ENCODE measurements at places on chromosomes 7 and 10. TPM values are rescaled to one million over a fixed set of nuclear protein-coding genes. Genes with fewer than 3 reads are reported as not detected.

MXI1 gene
- 8.6 TPM for total RNA-seq

RSPH10B gene
- total RNA-seq = not detected

MOGAT3 gene
- not detected for total RNA-seq

SLC26A4 gene
- total RNA-seq = 2.1 TPM

NPSR1 gene
- total RNA-seq = not detected

PSD gene
- 3.2 TPM for total RNA-seq

ST8SIA6 gene
- not detected for total RNA-seq

SORBS1 gene
- total RNA-seq = 0.92 TPM

MBL2 gene
- total RNA-seq = not detected

OGDH gene
- 92.8 TPM for total RNA-seq

GRCh38 chr10:132066186-132066585 is 440 bp downstream of the JAKMIP3 start:
- no peaks in the 10 kb centered on the region for H3K4me1 ChIP-seq
- no peaks in the 10 kb centered on the region for H3K36me3 ChIP-seq
- no peaks in the 10 kb centered on the region for H3K27me3 ChIP-seq
- no peak for DNase-seq

- no peak overlapping the region for H3K4me3 ChIP-seq
- no peak for DNase-seq
- no peaks in the 10 kb centered on the region for H3K36me3 ChIP-seq
- H3K27me3 ChIP-seq = no peaks in the 10 kb centered on the region
- no peaks in the 10 kb centered on the region for H3K4me1 ChIP-seq
Measured at GRCh38 chr10:5949009-5949759, 28.2 kb downstream of the IL15RA start.

GRCh38 chr7:101953248-101953819 is 135.9 kb downstream of the CUX1 start:
- no peaks in the 10 kb centered on the region for H3K27me3 ChIP-seq
- no peak for DNase-seq
- H3K36me3 ChIP-seq = no peaks in the 10 kb centered on the region
- no peak overlapping the region for H3K4me3 ChIP-seq

- H3K27me3 ChIP-seq = no peaks in the 10 kb centered on the region
- no peak overlapping the region for H3K4me3 ChIP-seq
- no peak overlapping the region for H3K27ac ChIP-seq
- H3K4me1 ChIP-seq = no peaks in the 10 kb centered on the region
- H3K36me3 ChIP-seq = no peaks in the 10 kb centered on the region
Measured at GRCh38 chr7:132141109-132141508, 435.2 kb downstream of the PLXNA4 start.

GRCh38 chr10:714214-714613 is 24.7 kb upstream of the DIP2C start:
- no peaks in the 10 kb centered on the region for H3K36me3 ChIP-seq
- H3K27ac ChIP-seq = no peak overlapping the region
- H3K4me3 ChIP-seq = no peak overlapping the region
- DNase-seq = no peak
- H3K4me1 ChIP-seq = no peaks in the 10 kb centered on the region

DNA sequence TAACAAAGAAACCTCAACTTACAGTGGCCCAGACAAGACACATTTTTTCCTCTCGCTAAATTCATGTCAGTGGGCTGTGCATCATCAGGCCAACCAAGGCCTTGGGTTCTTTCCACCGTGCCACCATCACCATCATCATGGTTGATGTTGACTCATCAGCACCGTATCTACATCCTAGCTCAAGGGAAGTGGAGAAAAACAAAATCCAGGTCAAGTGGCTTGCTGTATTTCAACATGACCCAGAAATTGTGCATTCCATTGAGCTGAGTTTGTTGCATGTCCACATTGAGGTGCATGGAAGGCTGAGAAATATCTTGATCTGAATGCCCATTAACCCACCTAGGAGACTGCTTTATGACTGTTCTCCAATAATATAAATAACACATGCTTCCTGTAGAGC is 312.4 kb upstream of the CDC14C start:
- no peaks in the 10 kb centered on the region for H3K27me3 ChIP-seq
- no peak overlapping the region for H3K4me3 ChIP-seq
- no peaks in the 10 kb centered on the region for H3K4me1 ChIP-seq
- no peaks in the 10 kb centered on the region for H3K36me3 ChIP-seq
- H3K27ac ChIP-seq = no peak overlapping the region

GRCh38 chr10:98125940-98126631 is 8.4 kb upstream of the R3HCC1L start:
- H3K27me3 ChIP-seq = no peaks in the 10 kb centered on the region
- no peak overlapping the region for H3K4me3 ChIP-seq
- no peak overlapping the region for H3K27ac ChIP-seq

GRCh38 chr7:92717993-92718716 is 118.2 kb downstream of the CDK6 start:
- H3K4me1 ChIP-seq = peaks cover 15% of the 10 kb centered on the region
- peak overlapping the region; percentile 46 for H3K4me3 ChIP-seq
- DNase-seq = peak; percentile 52
- no peak overlapping the region for H3K27ac ChIP-seq
- no peaks in the 10 kb centered on the region for H3K27me3 ChIP-seq

DNA sequence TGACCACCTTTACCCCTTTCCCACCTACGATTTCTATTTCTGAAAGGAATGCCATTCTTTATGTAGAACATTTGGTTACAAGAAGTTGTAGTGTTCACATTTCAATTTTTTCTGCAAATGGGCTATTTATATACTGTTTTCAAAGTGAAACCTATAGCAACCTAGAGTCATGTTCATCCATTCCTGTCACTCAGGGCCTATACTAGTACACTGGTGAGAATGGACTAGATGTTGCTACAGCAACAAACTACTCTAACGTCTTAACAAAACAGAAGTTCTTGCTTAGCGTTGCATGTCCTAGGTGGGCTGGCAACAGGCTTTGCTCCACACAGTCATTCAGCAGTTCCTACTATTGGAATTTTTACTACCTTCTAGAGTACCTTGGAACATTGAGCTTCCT is 16.3 kb downstream of the CASD1 start:
- H3K4me1 ChIP-seq = no peaks in the 10 kb centered on the region
- no peaks in the 10 kb centered on the region for H3K27me3 ChIP-seq
- DNase-seq = no peak
- H3K36me3 ChIP-seq = peaks cover 4% of the 10 kb centered on the region
- no peak overlapping the region for H3K4me3 ChIP-seq

DNA sequence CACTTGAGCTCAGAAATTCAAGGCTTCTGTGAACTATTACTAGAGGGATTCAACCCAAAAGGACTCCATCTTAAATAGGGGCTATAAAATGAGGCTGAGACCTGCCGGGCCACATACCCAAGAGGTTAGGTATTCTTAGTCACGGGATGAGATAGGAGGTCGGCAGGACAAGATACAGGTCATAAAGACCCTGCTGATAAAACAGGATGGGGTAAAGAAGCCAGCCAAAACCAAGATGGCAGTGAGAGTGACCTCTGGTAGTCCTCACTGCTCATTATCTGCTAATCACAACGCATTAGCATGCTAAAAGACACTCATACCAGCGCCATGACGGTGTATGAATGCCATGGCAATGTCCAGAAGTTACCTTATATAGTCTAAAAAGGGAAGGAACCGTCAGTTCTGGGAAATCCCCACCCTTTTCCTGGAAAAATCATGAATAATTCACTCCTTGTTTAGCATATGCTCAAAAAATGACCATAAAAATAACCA is 101.2 kb upstream of the TRIM24 start:
- no peaks in the 10 kb centered on the region for H3K36me3 ChIP-seq
- no peak overlapping the region for H3K4me3 ChIP-seq
- H3K4me1 ChIP-seq = no peaks in the 10 kb centered on the region
- H3K27me3 ChIP-seq = no peaks in the 10 kb centered on the region

DNA sequence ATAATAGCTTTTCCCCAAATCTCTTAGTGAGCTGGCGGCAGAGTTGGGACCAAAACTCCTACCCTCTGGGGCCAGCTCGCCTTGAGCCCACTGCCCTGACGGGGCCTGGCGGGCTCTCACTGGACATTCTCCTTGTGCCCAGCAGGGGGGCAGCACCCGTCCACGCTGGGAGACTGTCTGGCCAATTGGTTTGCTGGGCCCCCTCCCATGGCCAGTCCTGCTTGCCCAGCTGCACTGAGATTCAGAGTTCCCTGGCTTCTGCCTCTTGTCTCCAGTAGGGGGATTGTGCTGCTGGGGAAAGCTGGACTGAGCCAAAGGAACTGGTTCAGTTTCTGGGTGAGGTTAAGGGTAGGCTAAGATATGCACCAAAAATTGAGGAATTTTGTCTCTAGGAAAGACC is 59.8 kb downstream of the RAMP3 start:
- no peak overlapping the region for H3K27ac ChIP-seq
- no peak overlapping the region for H3K4me3 ChIP-seq
- H3K36me3 ChIP-seq = no peaks in the 10 kb centered on the region
- H3K4me1 ChIP-seq = no peaks in the 10 kb centered on the region
- H3K27me3 ChIP-seq = no peaks in the 10 kb centered on the region

DNA sequence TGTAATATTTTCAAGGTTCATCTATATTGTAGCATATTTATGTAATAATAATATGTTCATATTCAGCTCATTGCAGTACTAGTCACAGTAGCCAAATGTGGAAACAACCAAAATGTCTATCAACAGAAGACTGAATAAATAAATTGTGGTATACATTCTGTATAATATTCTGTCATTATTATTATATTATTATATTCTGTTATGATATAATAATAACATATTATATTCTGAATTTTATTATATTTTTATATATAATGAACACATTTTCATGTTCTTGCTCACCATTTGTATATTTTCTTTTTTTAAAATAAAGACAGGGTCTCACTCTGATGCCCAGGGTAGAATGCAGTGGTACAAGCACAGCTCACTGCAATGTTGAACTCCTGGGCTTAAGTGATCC is 91.2 kb upstream of the STARD3NL start:
- no peak for DNase-seq
- H3K27ac ChIP-seq = no peak overlapping the region
- no peaks in the 10 kb centered on the region for H3K36me3 ChIP-seq
- no peak overlapping the region for H3K4me3 ChIP-seq

GRCh38 chr10:98433881-98434732 is 12.6 kb downstream of the HPS1 start:
- H3K27me3 ChIP-seq = no peaks in the 10 kb centered on the region
- no peak for DNase-seq
- H3K4me1 ChIP-seq = no peaks in the 10 kb centered on the region
- H3K36me3 ChIP-seq = peaks cover 30% of the 10 kb centered on the region

- H3K27ac ChIP-seq = no peak overlapping the region
- no peaks in the 10 kb centered on the region for H3K36me3 ChIP-seq
- DNase-seq = no peak
- no peaks in the 10 kb centered on the region for H3K27me3 ChIP-seq
- H3K4me3 ChIP-seq = no peak overlapping the region
- H3K4me1 ChIP-seq = peaks cover 29% of the 10 kb centered on the region
Measured at GRCh38 chr10:89419548-89419947, 5.2 kb downstream of the IFIT5 start.

- H3K4me3 ChIP-seq = no peak overlapping the region
- no peaks in the 10 kb centered on the region for H3K27me3 ChIP-seq
- no peaks in the 10 kb centered on the region for H3K36me3 ChIP-seq
- no peak overlapping the region for H3K27ac ChIP-seq
- no peak for DNase-seq
Measured at GRCh38 chr7:154427533-154427932, 375.3 kb downstream of the DPP6 start.

GRCh38 chr10:126669168-126669567 is 1.3 kb downstream of the C10orf90 start:
- no peaks in the 10 kb centered on the region for H3K27me3 ChIP-seq
- H3K27ac ChIP-seq = no peak overlapping the region
- DNase-seq = no peak
- no peaks in the 10 kb centered on the region for H3K36me3 ChIP-seq
- H3K4me3 ChIP-seq = no peak overlapping the region

DNA sequence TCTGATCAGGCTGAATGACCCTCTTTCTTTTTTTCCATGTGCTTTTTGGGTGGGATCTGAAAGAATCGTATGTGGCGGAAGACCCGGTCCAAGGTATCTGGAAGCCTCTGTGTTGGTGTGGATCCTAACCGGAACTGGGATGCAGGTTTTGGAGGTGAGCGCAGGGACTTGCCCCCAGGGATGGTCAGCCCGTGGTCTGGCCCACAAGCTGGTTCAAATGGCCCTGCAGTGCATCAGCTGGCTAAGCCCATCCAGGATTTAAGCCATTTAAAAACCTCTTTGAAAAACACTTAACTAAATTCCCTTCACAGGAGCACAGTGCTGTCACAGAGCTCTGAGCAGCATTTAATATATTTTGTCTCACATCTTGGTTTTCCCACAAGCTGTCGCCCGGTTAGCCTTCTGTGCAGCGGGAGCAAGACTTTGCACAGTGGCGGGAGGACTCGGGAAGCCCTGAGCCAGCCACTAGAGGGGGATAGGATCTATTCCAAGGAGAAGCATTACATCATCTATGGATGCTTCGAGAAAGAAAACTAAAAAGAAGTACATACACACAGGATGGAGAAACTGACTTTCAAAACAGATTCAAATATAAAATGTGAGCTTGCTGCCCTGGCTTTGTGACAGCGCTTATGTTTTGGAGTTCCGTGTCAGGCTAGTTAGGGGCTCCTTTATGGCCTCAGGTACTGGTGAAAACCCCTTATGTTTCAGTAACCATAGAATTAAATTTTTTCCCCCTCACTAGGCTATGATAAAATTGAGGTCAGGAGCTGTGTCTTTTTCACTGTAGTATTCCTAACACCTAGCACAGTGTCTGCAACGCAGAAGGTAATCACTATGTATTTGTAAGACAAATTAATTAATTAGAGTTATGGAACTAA is 11.3 kb downstream of the CPA2 start:
- H3K36me3 ChIP-seq = no peaks in the 10 kb centered on the region
- no peaks in the 10 kb centered on the region for H3K27me3 ChIP-seq
- no peak overlapping the region for H3K27ac ChIP-seq
- DNase-seq = no peak
- no peaks in the 10 kb centered on the region for H3K4me1 ChIP-seq
- H3K4me3 ChIP-seq = no peak overlapping the region

DNA sequence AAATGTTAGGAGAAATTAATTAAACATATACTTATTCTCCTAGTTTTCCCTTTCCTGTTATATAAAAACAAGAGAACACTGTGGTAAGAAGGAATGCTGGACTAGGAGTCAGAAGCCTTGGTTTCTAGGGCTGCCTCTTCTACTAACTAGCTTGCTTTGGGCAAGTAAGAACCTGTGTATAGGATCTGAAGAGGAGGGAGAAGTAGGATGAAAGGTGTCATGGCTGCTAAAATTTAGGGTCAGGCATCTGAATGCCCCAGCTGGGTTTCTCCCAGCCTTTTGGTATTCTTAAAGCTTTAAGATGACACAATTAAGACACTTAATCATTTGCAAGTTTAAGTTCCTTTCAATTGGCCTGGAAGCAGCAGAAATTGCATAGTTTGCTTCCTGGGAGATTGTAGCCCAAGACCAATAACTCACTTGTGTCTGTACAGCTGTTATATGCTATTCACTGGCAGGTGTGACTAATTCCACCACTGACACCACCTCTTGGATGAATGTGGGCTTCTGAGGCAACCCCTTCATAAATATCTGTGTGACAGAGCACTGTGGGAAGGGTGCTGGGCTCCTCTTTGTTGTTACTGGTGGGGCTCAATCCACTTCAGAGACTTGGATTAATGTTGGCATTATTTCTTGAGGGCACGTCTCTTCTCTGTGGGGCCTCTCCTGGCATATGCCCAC is 137.2 kb downstream of the LRMDA start:
- H3K27me3 ChIP-seq = no peaks in the 10 kb centered on the region
- no peak overlapping the region for H3K27ac ChIP-seq
- no peaks in the 10 kb centered on the region for H3K36me3 ChIP-seq
- H3K4me3 ChIP-seq = no peak overlapping the region
- no peaks in the 10 kb centered on the region for H3K4me1 ChIP-seq

GRCh38 chr7:2225830-2226229 is 6.9 kb downstream of the MAD1L1 start:
- H3K36me3 ChIP-seq = peaks cover 13% of the 10 kb centered on the region
- no peak for DNase-seq
- no peaks in the 10 kb centered on the region for H3K27me3 ChIP-seq
- H3K27ac ChIP-seq = no peak overlapping the region
